ENCODE measurements at places on chromosomes 11 and 22.

DNA sequence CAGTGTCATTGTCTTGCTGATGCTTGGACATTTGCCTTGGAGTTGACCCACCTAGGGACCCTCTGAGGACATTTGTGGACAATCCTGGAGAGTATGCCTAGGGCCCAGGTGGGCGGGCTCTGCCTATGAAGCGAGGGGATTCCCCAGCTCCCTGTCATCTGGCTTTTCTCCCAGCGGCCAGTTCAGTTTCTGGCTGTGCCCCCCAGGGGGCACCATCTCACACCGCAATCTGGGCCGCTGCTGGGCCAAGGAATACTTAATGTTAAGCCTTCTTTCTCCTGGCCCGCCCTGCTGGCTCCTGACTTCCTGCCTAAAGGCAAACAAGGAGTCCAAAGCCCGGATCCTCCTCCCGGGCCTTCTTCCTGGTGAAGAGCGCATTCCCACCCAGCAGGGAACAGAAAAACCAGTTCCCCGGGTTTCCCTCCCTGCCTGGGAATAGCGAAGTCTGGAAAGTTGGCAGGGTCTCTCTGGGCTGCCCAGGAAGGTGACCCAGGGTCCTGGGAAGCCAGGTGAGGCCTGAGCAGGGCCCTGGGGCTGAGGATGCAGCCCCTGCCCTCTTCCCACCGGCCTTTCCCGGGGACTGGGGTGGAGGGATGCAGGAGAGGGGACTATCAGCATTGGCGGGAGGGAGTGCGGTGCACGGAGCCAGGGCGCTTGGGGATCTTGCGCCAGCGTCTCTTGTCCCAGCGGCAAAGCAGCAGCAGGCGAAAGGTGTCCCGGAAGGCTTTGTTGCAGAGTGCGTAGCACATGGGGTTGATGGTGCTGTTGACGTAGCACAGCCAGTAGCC, 11.9 kb downstream of the CHRM1 start:
- DNase-seq = peak; percentile 41

DNA sequence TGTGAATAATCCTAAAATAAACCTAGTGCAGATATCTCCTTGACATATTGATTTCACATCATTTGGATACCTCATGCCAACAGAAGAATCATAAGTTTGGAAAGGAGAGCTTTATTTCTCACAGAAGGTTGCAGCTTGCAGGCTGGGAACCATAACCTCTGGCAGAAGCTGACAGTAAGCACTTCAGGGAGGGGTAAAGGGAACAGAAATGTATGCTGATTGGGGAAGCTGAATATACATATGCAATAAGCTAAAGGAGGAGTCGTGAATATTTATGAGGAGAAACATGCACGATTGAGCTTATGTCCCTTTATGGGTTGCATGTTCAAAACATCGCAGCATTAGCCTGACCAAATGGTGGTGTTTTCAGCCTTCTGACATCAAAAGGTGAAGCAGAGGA, 814.5 kb downstream of the TBC1D22A start:
- no peak for DNase-seq

DNA sequence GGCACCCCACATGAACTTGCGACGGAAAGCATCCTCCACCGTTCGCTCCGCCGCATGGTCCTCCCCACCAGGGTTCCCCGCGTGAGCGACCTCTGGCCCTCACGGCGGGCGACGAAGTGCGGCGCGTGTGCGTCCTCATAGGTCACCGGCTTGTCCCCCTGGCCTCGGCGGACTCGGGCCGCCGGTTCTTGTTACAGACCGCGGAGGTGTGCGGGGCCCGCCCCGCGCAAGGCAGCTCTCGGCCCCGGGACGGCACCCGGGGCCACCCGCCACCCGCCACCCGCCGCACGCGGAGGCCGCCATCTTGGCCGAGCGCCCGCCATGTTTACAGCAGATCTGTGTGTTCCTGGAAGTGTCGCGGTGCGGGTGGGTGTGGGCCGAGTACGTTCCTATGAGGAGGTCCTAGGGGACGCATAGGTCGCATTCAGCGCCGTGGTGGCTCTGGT, 3.5 kb upstream of the IFITM2 start:
- no peak for DNase-seq

DNA sequence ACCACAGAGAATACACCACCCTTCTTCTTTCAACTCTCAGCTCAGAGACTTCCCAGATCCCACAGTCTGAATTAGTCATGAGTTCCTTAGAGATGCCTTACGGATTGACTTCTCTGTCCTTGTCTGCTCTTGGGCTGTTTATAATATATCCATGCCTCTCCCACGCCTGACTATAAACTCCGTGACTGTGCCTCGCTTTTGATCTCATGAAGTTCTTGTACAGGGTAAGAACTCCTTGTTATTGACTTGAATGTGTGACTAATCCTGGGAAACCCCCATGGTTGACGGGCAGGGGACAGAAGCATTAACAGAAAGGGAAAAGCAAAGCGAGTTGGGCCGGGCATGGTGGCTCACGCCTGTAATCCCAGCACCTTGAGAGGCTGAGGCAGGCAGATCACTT, 62.4 kb upstream of the POU2AF1 start:
- no peak for DNase-seq

DNA sequence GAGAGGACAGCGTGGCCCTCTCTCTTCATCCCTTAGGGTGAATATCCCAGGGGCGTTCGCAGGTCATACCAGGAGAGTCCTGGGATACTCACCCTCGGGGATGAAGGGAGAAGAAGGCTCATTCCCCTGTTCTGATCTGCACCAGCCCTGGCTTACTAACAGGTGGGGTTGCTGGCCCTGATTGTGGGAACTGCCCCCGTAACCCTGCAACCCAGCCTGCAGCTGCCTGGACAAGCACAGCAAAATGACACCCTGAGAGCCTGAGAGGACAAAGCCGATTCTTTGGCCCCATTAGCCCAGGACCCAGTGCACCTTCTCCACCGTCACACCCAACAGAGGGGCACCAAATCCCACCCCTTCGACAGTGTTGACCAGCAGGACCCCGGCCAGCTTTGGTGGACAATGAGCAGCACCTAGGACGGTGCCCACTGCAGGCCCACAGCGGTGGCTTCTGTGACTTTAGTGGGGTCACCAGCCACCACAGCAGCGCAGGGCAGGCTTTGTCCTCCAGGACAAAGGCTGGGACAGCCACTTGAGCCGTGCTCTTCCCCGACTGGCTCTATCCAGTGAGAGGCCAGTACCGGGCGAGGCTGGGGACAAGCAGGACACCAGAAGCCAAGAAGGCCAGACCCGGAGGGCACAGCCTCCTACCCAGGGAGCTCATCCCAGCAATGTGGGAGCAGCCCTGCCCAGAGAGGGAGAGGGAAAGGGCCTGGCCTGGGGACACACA, 98.5 kb upstream of the RTL6 start:
- DNase-seq = peak; percentile 66

GRCh38 chr11:127055236-127055635, 54.7 kb upstream of the KIRREL3 start:
- DNase-seq = no peak

DNA sequence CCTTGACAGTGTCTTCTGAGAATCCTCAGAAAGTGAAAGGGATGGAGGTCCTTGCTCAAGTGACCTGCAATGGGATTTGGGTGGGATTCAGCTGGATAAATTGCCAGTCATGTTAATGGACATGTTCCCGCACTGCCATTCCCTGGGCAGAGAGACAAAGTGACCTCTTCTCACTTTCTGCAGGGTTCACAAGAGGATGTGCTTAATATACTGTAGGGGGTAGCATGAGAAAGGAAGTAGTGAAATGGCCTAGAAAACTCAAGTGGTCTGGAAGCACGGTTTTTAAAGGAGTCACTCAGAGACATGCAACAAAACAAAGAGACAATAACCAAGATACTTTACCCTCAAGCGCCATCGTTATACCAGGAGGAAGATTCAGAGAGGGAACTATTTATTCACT, 70.2 kb downstream of the NELL1 start:
- no peak for DNase-seq

DNA sequence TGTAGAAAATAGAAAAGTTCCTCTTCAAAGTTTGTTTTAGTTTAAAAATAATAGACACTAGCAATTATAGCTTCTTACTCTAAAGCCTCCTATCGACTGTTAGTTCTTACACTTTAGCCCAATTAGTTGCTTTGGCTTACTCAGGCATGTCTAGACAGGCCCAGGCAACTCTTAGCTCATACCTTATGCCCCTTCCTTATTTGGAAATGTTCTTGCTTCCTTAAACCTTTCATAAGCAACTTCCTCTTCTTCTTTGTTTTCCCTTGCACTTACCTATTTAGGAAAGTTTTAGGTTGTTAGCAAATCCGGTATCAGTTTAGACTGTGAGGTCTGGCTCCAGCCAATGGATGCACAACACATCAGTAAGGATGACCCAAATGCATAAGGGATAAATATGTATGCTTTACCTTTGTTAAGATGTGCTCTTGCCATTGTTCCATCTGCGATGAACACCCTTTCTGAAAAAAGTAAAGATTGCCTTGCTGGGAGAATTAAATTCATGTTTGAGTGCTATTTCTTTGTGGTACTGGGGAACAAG, 1277.5 kb upstream of the CNTN5 start:
- peak; percentile 4 for DNase-seq

GRCh38 chr22:27004434-27004833, 347.0 kb downstream of the MIAT start:
- DNase-seq = no peak

- DNase-seq = peak; percentile 95
These were observed 80.7 kb upstream of the PPARA start for GRCh38 chr22:46069521-46070214.

DNA sequence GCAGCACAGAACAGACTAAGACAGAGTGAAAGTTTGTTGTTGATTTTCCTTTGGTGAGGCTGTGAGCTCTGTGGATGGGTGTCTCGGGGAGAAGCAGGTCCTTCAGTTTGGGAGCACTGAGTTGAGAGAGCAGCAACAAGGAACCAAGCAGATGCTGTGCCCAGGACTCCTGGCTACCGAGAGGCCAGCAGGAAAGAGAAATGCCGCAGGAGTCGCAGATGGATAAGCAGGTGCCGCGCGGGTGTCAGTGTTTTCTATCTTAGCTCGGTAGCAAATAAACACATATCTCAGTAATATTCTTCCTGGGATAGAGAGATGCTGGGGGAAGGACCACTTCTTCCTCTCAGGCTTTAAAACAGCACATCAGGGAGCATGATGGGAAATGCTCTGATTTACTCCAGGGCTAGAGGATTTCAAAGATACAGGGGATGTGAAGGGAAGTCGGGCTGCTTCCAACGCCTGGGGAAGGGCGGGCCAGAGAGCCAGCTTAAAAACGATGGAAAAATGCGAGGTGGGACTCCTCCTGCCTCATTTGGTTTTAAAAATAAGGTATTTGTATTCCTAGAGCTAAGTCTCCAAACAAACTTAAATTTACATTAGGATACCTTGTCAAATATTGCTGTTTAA, 470.7 kb upstream of the B3GAT1 start:
- no peak for DNase-seq

- DNase-seq = no peak
These were observed 31.1 kb downstream of the MRGPRX4 start for GRCh38 chr11:18203723-18204122.

GRCh38 chr22:45210991-45211390, 29.7 kb downstream of the KIAA0930 start:
- DNase-seq = no peak

GRCh38 chr11:117020287-117020686, 77.9 kb downstream of the SIK3 start:
- DNase-seq = no peak

DNA sequence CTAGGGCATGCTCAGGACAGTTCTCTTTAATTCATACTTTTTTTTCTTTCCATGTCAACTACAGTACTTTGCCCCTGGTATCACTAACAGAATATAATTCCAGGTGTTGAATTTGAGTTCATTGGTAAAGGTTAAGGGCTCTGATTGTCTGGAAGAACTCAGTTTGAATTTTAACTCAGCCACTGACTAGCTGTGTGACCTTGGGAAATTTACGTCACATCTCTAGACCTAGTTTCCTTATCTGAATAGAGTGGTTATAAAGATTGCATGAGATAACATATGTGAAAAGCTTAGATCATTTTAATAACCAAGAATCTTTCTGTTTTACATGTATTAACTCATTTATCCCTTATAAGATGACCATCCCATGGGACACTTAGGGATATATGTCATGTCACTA, 15.8 kb upstream of the ZC3H12C start:
- DNase-seq = no peak

DNA sequence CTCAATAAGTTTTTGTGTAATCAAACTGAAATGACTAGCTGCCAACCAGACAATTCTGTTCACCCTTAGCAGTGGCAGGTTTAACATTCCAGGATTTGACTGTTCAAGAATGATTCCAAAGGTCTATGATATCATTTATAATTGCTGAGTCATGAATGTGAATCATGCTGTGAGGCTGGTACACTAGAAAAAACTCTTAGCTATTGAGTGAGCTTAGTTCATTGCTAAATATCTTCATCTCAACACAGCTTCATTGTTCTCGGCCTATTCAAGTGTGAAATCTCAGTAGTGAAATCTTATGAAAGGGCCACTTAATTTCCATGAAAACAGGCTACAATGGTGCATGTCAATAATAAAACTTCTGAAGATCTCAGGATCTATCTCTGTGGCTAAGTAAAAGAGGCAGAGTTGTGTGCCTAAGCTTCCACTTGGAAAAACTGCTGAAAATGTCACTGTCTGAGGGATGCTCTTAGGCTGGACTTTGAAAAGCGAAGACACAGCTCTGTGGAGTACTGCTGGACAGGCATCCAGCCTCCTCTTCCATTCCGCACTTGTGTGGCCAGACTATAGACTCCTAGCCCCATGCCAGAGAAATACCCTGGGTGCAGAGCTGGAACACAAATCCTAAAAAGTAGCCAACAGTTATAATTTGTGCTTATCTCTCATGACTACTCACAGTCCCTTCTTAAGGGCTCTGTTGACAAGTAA, 12.8 kb downstream of the AQP11 start:
- no peak for DNase-seq

DNA sequence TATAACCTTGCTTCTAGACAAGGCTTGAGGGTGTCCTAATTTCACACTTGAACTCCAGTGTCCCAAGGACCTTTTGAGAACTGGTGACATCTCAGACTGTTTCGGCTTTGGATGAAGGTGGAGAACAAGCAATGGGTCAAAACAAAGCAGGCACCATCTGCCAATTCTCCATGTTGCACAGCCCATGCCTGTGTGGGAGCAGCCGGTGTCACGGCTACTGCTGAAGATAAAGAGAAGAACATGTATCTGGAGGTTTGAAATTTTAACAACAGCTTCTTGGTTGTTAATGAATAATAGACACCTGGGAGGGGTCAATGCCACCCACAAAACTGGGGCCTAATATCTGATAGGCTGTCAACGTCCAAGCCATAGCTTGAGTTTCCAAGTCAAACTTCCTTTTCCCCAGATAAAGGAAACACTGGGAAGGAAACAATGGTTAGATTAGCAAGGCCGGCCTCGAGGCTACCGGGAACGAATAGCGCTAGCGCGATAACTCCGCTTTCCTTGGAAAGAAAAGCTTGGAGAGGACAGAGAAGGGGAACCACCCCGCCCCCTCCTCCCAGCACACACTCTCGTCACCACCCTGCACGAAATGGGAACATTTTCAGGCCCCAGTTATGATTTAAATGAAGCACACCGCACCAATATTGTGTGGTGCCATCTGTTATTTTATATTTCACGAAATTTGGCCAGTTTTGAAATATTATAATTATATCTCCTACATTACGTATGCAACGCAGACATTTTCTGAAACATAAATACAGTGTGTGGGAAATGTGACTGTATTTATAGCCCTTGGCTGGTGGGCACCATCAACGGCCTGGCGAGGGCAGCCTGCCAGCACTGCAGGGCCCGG, 21.8 kb upstream of the OPCML start:
- no peak for DNase-seq

- no peak for DNase-seq
These were observed 3.0 kb downstream of the MOGAT2 start for GRCh38 chr11:75720639-75721038.

Measured in NCI-H524 (cell line).